MCF 10A (cell line): ENCODE measurements at places on chromosomes 7 and 10.
A peak's percentile ranks its signal among the peaks of the same experiment; 100 is the strongest.

DNA sequence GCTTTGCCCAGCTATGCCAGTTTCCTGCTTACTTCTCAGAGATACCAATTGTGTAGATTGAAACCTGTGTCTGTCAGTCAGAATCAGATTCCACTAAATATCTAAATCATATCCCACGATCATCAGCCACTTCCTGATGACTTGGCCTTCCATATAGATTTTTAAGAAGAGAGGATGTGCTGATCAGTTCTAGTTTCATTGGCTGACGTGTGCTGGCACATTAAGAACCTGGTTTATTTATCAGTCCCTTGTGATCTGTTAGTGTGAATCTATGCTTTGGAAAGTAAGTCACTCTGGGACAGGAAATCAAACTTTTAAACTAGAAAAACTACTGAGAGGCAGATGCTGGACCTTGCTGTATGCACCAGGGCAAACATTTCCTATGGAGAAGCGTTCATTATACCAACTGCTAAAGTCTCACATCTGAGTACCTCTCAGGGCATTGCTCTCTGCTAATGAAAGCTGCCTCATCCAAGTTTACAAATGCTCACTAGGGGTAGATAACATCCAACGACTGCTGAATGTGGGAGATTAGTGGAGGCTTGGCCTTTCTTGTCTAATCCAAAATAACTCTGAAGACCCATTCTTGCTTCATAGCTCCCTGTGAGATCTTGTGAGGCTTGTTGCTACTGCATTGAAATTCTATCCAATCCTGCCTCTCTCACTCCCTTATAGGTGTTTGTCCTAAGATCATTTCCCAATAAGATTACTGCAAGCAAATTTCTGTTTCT, 109.1 kb downstream of the ARL4A start:
- DNase-seq, result no peak

DNA sequence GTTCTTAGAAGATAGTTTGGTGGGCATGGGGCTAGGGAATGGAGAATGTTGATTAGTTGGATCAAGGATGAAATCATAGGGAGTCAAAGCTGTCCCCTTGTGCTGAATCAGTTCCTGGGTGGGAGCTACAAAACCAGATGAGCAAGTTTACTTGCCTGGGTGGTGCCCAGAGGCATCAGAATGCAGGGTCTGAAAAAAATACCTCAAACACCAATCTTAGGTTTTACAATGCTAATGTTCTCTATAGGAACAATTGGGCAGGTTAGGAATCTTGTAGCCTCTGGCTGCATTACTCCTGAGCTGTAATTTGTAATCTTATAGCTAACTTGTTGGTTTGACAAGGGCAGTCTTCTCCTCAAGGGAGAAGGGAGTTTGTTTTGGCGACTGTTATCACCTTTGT, 34.4 kb downstream of the LHFPL3 start:
- no peak for DNase-seq

DNA sequence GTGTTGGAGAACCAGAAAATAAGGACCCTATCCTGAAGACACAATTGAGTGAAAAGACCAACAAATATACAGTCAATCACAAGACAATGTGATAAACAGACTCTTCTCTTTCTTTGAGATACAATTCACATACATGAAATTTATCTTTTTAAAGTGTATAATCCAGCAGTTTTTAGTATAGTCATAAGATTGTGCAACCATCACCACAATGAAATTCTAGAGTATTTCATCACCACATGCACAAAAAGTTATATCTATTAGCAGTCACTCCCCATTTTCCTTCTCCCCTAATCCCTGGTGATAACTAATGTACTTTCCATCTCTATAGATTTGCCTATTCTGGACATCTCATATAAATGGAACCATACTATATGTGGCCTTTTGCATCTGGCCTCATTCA, 8.2 kb upstream of the SORBS1 start:
- DNase-seq, result peak; percentile 11

DNA sequence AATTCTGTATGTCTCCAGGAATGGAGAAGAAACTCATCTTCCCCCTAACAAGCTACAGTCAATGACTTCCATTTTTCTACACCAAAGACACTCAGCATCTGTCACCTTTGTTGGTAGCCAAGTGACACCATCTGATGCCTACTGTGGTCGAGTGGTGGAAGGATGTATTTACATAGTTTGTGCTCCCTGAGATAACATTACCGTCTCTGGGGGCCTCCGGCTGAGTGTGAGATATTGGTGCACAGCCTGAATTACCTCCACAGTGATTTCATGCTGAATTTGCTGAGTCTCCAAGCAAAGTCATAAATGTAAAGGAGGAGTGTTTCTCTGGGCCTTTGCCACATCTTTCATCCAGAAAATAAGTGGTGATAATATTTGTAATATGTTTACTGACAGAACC, 114.0 kb downstream of the GRID1 start:
- DNase-seq, result no peak

GRCh38 chr7:131488361-131488760, 68.1 kb downstream of the PODXL start:
- DNase-seq, result no peak
